Left colon (tissue), 2 donors: ENCODE measurements at places on chromosomes 3 and 15.

GRCh38 chr3:161851941-161852566 lies 355.4 kb downstream of the OTOL1 start:
- peak; percentile 30 for DNase-seq

DNA sequence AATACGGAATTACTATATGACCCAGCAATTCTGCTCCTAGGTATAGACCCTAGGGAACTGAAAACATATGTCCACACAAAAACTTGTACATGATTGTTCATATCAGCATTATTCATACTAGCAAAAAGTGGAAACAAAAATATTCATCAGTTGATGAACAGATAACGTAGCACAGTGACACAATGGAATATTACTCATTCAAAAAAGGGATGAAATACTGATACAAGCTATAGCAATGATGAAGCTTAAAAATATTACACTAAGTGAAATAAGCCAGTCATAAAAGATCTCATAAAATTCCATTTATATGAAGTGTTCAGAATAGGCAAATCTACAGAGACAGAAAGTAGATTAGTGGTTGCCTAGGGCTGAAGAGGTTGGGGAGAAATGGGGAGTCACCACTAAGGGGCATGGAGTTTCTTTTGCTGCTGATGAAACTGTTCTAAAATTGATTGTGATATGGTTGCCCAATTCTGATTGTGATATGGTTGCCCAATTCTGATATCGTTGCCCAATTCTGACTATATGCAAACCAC lies 10.5 kb downstream of the C15orf61 start:
- no peak for DNase-seq

GRCh38 chr15:31930967-31931366 lies 99.3 kb upstream of the CHRNA7 start:
- no peak for DNase-seq

DNA sequence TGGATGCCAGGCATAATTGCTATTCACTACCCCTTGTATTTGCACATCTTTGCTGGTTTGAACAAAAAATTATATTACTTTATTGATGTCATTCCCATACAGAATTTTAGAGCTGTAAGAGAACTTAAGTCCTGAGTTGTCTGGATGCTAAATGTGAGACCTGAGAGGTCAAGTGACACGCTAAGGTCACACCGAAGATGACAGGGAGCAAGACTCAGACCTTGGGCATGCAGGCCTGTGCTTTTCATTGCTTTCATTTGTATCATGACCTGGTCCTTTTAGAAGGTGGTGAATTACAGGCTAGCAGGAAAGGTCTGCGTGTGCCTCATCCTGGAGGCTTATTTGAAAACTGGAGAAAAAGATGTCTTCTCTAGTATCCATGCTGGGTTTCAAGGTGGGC lies 312.0 kb upstream of the RASGRP1 start:
- no peak for DNase-seq

- DNase-seq, result no peak
Observed at GRCh38 chr15:91981821-91982800, 128.6 kb downstream of the SLCO3A1 start.
